ENCODE measurements at places on chromosomes 3 and 15. TPM values are rescaled to one million over a fixed set of nuclear protein-coding genes. Genes with fewer than 3 reads are reported as not detected.

DNA sequence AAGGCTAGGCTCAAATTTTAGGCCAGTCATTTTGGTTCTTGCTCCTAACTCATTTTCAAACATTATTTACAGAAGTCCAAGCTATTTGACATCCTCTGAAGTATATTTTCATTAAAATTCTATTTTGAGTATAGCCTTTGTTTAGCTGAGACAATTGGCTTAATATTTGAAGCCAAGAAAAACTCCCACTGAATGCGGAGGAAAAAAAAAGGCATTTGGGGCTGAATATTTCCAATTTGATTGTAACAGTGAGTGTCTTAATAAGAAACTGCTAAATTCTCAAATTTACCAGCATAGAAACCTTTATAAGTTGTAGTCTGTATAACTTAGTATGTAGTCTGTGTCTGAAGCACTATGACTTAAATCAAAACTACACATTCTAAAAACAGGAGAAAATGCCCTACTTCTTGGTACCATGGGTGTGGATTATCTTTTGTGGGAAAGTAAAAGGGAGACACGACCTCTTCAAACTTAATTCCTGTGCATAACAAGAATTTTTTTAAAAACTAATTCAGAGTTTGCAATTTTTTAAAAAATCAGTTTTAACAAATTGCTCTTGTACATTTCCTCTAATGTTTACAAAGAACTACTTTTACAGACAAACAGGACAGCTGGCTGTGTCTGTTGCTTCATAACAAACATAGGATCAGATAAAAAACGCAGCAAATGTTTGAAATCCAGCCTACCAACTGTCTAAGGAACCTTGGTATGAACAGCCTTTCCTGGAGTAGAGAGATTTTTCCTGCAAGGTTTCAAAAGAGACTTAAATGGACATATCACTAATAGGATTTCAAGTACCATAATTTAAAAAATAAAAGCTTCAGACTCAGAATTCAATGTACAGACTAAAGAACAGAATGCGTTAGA, 52.7 kb upstream of the LMOD3 start:
- DNase-seq, result no peak

DNA sequence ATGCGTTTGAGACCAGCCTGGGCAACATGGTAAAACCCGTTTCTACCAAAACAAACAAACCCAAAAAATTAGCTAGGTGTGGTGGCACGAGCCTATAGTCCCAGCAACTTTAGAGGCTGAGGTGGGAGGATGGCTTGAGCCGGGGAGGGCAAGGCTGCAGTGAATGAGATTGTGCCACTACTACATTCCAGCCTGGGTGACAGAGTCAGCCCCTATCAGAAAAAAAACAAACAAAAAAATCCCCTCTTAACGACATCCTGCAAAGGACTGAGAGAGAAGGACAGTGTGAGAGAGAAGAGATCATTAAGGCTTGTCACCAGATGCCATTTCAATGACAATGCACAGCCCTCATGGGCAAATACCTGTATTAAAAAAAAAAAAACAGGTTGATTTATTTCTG, 266.7 kb upstream of the ATP10A start:
- no peak for DNase-seq

DNA sequence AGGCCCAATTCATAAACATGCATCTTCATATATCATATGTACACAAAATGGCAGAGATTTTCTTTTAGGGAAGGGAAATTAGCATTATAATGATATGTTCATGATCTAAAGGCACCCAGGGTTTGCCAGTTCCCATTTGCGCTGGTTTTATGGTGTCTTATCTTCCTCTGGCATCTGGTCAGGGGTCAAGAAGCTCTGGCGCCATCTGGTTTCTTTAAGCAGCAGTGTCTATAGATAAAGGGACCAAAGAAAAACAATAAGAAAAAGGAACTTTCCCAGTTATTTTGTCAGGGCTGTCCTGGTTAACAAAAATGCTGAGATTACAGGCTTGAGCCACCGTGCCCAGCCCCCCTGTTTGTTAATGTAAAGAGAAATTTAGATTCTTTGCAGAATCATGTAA, 3.3 kb upstream of the DCP1A start:
- DNase-seq, result no peak

DNA sequence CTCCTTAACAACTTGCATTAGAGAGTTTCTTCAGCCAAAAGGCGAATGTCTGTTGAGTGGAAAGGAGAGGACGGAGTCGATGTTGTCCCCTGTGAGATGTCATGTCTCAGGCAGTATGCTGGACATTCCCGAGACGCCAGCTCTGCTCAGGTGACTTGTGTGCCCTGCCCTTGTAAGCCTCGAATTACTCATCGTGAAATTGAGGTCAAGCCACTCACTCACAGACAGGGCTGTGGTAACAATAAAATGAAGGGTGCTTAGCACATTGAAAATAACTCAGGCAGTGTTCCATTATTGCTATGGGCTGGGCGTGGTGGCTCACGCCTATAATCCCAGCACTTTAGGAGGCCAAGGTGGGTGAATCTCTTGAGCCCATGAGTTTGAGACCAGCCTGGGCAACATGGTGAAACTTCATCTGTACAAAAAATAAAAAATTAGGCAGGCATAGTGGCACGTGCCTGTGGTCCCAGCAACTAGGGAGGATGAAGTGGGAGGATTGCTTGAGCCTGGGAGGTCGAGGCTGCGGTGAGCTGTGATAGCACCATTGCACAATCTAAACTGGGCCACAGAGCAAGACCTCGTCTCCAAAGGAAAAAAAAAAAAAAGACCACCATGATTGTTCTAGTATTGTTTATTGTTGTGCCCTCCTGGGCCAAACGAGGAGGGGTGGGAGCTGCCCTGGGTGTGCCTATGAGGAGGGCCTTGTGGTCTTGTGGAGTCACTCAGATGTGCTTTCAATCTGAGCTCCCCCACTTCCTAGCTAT, 214.4 kb downstream of the THSD4 start:
- DNase-seq, result no peak

- DNase-seq, result no peak
Observed at GRCh38 chr15:89322822-89323221, 11.8 kb downstream of the POLG start.

- no peak for DNase-seq
Observed at GRCh38 chr15:76386178-76386577, 49.6 kb downstream of the ISL2 start.

GRCh38 chr3:78506581-78507195, 1261.1 kb downstream of the ROBO1 start:
- DNase-seq, result no peak

- no peak for DNase-seq
Observed at GRCh38 chr15:89167267-89168176, 53.9 kb downstream of the RLBP1 start.

GRCh38 chr3:113968986-113969385, 21.2 kb downstream of the ZDHHC23 start:
- no peak for DNase-seq

DNA sequence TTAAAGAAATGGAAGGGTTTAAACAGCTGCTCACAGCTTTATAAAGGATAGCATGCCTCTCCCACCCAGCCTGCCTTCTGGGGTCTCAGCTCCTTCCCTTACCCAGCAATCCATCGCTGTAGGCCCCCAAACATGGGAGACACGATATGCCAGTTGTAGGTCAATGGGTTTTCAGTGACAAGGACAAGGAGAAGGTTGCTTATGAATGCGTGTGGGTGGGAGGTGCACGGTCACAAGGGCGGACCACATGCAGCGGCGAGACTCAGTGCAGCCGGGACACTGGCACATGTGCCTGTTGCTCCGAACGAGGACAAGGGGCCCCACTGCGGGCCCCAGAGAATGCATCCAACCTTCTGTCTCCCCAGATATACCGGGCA, 67.0 kb downstream of the MGLL start:
- DNase-seq, result no peak

DNA sequence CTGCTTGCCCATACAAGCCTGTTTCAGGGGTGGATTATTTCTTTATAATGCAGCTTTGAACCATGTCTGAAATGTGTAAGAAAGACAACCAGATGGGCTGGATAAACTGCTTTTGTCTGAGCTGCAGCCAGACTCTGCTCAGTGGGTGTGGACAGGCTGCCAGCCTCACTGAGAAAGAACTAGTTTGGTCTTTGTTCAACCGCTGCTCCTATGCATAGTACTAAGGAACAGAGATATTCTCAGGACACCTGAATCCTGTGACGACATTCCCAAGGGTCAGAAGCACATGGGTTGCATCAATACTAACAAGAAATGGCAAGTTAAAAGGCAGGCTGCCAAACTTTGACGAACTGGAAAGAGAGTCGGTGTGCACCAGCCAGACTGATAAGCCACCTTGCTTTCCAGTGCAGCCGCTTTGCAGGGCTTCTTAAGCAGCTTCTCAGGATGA, 57.2 kb downstream of the PLD1 start:
- DNase-seq, result no peak

DNA sequence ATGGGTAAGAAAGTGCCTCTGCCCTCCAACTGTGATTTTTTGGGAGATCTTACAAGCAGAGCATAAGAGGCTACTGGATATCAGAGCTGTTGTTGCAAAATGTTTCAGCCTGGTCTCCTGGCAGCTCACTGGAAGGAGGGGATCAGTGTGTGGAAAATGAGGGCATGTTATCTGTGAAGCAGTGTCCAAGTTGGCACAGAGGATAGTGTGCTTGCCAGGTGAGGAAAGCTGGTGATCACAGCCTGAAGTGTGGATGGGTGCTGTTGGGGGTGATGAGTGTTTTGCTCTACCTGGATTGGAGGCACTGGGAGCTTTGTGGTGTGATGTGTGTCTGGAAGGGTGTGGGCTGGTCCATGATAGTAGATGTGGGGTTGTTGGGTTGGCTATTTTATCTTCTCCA, 69.3 kb downstream of the MCTP2 start:
- no peak for DNase-seq

DNA sequence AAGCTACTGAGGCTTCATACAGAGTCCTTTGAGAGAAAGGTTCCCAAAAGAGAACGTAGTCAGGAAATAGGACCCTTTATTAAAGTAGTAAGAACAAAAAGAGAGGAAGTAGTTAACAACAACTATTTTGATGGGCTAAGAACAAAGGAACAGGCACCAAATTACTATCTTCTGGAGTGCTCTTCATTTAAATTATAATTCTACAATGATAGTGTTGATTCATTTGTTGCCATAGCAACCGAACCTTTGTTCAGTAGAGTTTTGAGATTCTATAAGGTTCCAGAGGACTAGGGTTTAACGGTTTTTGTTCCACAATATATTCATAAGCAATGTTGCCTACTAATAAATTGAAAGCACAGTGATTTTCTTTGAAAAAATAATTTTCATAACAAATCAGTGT, 78.8 kb downstream of the CMSS1 start:
- DNase-seq, result no peak

DNA sequence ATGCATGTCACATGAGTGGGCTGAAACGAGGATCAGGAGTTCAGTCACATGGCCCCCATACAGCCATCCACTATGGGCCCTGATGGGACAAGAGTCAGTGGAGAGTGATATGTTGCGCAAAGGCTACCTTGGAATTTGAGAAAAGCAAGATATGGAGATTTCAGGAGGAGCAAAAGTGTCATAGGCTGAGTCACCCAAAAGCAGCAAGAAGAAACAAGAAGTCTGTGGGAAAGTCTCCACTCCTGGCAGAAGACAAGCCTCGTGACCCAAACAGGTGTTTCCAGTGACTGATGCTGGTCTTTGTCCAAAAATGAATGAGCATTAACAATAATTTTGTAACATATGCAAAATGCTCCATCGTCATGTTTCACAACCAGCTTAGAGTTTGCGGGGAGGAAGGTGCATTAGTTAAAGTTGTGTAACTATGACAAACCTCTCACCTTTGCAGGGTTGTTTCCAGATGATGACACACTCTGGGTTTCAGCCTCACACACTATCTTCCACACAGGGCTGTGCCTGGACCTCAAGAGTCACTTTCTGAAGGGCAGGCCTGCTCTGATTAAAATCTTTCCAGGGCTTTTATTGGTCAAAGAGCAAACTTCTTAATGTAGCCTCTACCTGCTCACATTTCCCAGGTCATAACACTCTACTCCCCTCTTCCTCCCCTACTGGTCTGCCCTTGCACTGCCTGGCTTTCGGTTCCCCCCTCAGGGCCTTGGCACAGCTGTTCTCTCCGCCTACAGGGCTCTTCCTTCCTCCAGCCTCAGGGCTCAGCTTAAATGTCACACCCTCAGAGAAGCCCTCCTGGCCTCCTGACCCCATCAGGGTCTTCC, 3.9 kb upstream of the DNASE1L3 start:
- no peak for DNase-seq

DNA sequence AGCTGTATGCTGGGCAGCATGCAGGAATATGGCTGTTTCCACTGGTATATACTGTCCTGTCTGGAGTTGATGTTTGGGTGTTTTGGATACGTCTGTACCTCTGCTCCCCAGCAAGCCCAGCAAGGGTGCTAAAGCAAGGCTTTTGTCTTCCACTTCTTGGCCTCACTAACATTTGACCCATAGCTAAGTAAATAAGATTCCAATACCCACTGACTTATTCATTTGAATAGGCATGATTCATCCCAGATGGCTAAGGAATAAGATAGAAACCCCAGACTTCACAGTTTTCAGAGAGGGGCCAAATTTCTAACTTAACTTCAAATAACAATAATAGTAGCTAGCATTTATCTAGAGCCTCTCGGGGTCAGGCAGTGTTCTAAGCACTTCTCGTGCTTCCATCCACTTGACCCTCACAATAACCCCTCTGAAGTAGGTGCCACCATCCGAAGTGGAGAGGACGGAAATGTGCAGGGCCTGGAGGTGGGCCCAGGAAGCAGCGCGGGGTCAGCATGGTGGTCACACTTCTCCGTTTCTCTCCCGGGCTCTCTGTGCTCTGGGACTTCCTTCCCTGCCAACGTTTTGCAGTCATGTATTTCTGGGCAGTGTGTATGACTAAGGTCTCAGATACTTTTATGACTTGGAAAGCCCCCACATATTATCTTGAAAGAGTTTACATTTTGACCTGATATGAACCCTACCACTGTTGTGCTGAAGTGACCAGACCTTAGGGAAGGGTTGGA, 39.3 kb downstream of the LRRK1 start:
- no peak for DNase-seq

GRCh38 chr3:177679568-177680471, 482.5 kb upstream of the TBL1XR1 start:
- DNase-seq, result no peak

GRCh38 chr15:62588938-62589670, 424.0 kb upstream of the C2CD4B start:
- DNase-seq, result no peak

- no peak for DNase-seq
Observed at GRCh38 chr15:101123222-101123910, 128.5 kb downstream of the CHSY1 start.

DNA sequence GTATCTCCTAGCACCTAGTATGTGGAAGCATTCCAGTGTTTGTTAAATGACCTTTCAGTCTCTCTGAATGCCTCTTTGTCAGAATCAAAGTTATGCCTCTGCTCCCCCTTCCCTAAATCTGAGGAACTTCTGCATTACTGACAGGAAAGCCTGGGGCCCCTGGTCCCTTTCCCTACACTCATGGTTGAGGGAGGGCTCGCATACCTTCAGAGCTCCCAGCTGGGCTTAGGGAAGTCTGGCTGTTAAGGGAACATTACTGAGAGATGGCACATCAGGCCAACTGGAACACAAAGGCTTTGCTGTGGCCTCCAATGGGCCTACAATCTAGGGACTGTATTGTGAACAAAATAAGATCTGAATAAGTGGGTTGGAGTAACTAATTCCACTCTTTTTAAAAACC, 10.3 kb downstream of the PKM start:
- no peak for DNase-seq

The SYNPR gene
- polyA plus RNA-seq, result not detected

The CSPG4 gene
- 11.1 TPM for polyA plus RNA-seq

Data from renal cortex interstitium (tissue), 15 donors.